ENCODE measurements at places on chromosomes 2 and 18.

- DNase-seq, result no peak
These were observed 6.7 kb downstream of the ERMN start for GRCh38 chr2:157318884-157319283.

GRCh38 chr2:237132799-237133198 lies 47.1 kb downstream of the COPS8 start:
- DNase-seq, result no peak

DNA sequence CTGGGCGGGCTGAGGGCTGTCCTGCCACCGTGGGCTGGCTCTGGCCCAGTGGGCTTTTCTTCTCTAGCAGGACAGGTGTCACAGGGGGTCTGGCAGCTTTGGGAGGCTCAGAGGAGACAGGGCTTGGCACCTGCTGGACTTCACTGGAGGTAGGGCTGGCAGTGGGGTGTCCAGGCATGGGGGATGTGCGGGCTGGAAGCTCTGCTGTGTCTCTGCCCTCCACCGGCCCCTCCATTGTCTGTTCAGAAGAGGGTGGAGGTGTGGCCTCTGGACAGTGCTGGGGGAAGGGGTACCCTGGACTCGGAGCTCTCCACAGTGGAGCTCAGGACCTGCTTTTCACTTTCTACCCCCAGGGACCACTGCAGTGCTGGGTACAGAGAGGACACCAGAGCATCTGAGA lies 9.2 kb downstream of the PTPRN start:
- no peak for DNase-seq

GRCh38 chr2:174815526-174815925 lies 51.3 kb upstream of the CHRNA1 start:
- DNase-seq, result no peak

DNA sequence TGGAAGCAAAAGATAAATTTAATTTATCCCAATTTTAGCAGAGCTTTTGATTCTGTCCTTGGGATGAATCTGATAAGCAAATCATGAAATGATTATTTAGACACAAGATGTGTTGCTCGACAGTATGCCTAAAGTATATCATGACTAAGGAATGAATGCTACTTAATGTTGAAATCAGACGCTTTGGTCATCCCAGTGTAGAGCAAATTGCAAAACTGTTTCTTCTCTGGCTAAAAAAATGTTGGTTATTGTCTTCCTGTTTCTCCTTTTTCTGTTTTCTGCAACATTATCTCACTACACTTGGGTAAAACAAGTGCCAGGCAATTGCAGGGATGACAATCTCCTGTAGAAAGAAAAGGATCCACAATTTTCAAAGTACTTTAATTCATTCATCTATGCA lies 66.4 kb downstream of the BABAM2 start:
- no peak for DNase-seq

- no peak for DNase-seq
These were observed 15.0 kb downstream of the NFU1 start for GRCh38 chr2:69422198-69422597.

DNA sequence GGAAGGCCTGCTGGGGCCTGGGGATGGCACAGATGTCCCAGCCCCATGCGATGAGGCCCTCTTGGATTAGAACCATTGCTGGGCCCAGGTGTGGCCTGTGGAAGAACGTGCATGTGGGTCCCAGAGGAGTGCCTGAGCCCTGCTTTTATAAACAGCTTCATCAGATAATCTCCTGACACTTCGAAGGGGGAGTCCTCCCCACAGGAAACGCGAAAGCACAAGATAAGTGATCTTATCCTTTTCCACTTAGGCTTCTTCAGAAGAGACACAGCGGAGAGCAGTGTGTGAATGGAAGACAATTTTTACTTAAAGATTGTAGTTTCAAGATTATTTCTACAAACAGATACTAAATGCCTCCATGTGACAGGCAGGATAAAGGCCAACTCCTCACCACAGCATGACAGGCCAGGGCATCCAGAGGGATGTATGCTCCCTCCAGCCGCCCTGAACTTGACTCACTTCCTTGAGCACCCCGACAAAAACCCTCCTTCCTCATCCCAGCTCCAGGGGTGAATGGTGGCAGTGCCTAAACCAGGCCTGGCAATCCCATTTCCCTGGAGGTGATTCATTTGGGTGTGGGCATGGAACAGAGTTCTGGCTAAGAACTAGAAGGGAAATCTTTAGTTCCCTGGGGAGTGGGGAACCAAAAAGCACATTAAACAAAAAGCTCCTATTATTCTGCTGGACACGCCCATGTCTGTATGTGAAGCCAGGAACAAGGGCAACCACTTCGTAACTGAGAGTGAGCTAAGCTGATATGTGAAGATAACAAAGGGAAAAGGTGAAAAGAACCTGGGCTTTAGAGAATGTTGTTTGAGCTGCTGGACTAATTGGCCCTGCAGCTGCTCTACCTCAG lies 56.2 kb upstream of the TMEM163 start:
- DNase-seq, result no peak

- DNase-seq, result no peak
These were observed 46.0 kb downstream of the DGKD start for GRCh38 chr2:233400341-233400740.

- DNase-seq, result no peak
These were observed 30.3 kb downstream of the TNP1 start for GRCh38 chr2:216829533-216829932.

DNA sequence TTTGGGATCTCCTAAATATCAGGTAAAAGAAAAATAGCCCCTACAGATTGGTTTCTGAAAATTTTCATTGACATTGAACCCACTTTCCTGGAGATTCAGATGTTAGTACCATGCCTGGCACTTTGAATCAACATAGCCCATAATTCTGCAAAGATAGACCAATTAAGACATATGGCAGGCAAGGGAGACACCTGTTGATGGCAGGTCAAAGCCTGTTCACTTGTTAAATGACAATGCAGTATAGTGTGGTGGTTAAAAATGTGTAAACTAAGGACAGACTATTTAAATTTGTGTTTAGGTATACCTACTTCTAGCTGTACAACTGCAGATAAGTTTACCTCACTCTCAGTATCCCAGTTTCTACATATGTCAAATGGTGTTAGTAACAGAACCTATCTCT lies 178.1 kb upstream of the MMADHC start:
- DNase-seq, result no peak

All from activated CD4-positive, alpha-beta T cell treated with anti-CD3 and anti-CD28 coated beads, Interleukin-2, amount 50 U/mL, for 48 hours (primary cell).